Smooth muscle cell of bladder (primary cell): ENCODE measurements at places on chromosomes 6 and 20. TPM values are rescaled to one million over a fixed set of nuclear protein-coding genes. Genes with fewer than 3 reads are reported as not detected.

BMP7 gene
- 0.28 TPM in 1 of 2 replicates, not detected in the other for total RNA-seq

CD24 gene
- total RNA-seq = 0.57 and 0.83 TPM in 2 replicates

TUBB2B gene
- 1.3 and 2.4 TPM in 2 replicates for total RNA-seq

SLC13A3 gene
- total RNA-seq = 2.7 and 4.9 TPM in 2 replicates

DZANK1 gene
- total RNA-seq = 0.83 and 0.85 TPM in 2 replicates

MOG gene
- total RNA-seq = not detected in 2 replicates

IER3 gene
- total RNA-seq = 48.9 and 61.3 TPM in 2 replicates

BACH2 gene
- 0.09 and 0.14 TPM in 2 replicates for total RNA-seq

PPIL6 gene
- 3.0 and 6.9 TPM in 2 replicates for total RNA-seq

TFAP2D gene
- not detected in 2 replicates for total RNA-seq

CST4 gene
- 0.43 TPM in 1 of 2 replicates, not detected in the other for total RNA-seq

HSPA1L gene
- 1.7 and 1.9 TPM in 2 replicates for total RNA-seq

GTSF1L gene
- not detected in 2 replicates for total RNA-seq

LY6G6C gene
- not detected in 2 replicates for total RNA-seq

FBXO5 gene
- total RNA-seq = 2.8 and 3.8 TPM in 2 replicates

WFDC2 gene
- not detected in 2 replicates for total RNA-seq

ANKRD66 gene
- not detected in 2 replicates for total RNA-seq

TBC1D20 gene
- 30.3 and 38.5 TPM in 2 replicates for total RNA-seq

TRIM40 gene
- not detected in 2 replicates for total RNA-seq
